ENCODE measurements at places on chromosomes 2 and 18.
A peak's percentile ranks its signal among the peaks of the same experiment; 100 is the strongest.

DNA sequence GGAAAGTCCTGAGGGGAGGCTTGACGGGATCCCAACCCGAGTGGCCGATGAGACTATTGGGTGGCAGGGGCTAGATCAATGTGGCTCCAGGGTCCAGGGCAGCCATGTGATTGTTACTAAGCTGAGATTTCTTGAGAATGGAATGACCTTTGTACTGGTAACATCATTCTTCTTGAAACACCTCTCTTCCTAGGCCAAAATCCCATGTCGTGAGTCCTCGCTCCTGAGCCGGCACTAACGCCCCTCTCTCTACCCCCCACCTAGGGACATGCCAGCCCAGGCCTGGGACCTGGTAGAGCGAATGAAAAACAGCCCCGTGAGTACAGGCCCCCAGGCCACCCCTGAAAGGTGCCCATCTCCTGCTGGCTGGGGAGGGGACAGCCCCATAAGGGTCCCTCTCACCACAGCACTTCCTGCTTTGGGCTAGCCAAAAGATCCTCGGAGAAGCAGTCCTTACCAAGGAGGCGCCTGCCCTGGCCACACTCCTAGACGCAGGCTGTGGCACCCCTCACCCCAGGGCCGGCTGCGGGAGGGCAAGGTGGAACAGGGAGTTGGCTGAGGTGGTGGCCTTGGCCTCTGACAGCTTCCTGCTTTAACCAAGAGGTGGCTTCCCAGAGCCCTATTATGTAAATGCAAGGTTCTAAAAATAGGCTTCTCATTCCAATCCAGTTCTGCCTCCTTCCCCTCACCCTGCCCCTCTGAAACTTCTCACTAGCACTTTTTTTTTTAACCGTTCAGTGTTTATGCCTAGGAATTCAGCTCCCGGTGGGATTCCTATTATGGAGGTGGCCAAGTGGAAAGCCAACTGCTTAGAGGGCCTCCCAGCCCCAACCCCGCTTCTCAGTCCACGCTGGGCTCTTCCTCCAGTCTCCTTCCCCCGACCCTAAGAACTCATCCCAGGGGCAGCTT, 126.6 kb upstream of the PPP1CB start:
- DNase-seq = no peak

DNA sequence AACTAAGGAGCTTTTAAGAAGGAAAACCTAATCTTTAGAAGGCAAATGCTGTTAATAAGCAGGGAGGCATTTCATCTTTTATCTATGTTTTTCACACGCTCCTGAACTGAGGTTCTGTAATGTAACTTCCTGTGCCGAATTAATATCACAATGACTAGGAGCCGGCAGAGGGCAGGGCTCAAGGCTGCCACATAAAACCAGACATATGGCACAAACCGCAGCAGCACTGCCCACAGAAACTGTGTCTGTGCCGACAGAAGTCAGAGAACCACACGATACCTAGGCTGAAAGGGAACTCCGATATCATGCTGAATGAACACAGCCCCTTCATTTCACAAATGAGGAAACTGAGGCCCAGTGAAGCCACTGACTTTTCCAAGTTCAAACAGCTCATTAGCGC, 112.1 kb downstream of the EIPR1 start:
- DNase-seq = no peak

DNA sequence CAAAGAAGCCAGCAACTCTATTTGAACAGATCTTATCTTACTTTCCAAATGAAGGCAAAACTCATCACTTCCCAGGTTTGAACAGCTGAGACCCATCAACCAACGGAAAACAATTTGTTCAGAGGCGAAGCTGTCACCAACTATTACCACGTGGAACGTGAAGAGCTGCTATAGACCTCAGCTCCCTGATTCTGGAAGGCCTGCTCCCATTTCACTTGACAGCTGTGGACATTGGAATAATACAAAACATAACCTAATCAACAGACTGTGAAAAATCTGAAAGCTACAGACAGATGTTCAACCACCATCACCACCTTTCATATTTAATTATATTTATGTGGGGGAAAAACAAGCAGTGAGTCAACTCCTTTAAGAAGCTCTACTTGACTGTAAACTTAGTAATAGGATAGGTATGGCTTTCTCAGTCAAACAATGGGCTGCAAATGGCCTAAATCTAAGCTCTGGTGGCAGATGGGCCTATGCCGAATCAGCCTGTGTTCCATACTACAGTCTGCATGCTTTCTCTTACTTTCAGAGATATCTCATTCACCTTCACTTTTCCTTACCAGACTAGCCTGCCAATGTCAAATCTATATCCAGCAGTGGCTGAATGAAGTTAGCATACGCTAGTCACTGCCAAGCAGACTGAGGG, 896.4 kb downstream of the TDRD15 start:
- DNase-seq = peak; percentile 58

DNA sequence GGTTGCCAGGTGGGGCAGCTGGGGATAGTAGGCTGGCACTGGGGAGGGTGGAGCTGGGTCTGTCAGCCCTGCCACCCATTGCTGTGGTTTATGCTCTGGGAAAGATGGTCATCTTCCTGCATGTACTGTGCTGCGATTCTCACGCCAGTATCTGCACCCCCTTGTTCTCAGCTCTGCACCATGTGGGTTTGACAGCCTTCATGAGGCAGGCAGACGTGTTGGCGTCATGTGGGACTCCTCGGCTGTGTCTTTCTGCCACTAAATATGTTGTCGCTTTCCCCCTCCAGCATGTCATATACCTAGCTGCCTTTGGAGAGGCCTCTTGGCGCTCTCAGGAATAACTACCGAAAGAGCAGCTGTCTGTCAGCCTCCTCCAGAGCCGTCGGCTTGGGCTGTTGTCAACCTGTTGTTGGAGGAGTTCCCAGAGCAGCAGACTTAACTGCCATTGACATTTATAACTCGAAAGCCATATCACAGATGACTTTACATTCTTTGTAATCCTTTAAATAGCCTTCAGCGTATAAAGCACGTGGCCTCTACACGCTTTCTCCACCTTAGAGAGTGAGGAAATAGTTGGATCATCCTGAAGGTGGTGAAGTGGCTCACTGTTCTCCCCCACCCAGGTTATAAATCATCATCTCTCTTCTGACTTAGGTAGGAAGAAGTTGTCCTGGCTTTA, 80.4 kb upstream of the MGAT5 start:
- peak; percentile 9 for DNase-seq

- DNase-seq = peak; percentile 22
These were observed 36.7 kb downstream of the MCFD2 start for GRCh38 chr2:46878886-46879285.

DNA sequence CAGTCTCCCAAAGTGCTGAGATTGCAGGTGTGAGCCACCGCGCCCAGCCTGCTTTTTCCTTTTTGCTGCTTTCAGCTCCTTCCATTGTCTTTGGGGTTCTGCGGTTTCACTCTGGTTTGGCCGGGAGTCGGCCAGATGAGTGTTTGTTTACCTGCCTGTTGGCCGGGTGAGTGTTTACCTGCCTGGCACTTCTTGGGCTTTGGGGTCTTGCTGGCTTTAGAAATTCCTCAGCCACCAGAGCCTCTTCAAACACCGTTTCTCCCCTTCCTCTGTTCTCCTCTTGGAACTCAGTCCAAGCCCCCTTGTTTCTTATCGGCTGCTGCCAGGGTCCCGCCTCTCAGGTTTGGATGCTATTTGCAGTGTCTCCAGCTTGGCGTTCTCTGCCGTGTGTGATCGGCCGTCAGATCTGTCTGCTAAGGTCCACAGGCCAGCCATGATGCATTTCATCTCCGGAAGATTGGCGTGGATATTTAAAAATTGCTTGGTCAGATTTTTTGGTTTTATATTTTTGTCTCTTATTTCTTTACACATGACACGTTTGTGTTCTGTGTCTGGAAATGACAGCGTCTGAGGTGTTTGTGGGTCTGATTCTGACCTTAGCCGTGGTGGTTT, 14.2 kb upstream of the GAL3ST2 start:
- DNase-seq = no peak

GRCh38 chr2:161146996-161147395, 13.2 kb upstream of the TANK start:
- DNase-seq = no peak

- DNase-seq = no peak
These were observed 24.7 kb downstream of the IL1B start for GRCh38 chr2:112811841-112812306.
